ENCODE measurements at places on chromosomes 4 and X.

DNA sequence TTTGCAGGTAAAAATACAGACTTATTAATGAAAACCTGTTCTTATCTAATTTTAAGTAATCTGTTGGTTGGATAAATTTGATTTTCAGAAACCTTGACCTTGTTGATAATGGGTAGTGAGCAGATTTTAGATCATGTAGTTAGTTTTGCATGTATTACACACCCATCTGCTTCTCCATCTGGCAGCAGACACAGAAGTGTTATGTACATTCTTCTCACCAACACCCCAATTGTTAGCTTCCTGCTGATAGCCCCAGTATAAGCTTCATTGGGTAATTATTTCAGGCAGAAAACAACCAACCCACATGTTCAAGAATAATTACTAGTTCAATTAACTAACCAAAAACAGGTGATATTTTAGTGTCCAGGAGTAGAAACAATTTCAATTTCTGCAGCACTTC, 1740.5 kb upstream of the AGA start:
- no peak for DNase-seq

DNA sequence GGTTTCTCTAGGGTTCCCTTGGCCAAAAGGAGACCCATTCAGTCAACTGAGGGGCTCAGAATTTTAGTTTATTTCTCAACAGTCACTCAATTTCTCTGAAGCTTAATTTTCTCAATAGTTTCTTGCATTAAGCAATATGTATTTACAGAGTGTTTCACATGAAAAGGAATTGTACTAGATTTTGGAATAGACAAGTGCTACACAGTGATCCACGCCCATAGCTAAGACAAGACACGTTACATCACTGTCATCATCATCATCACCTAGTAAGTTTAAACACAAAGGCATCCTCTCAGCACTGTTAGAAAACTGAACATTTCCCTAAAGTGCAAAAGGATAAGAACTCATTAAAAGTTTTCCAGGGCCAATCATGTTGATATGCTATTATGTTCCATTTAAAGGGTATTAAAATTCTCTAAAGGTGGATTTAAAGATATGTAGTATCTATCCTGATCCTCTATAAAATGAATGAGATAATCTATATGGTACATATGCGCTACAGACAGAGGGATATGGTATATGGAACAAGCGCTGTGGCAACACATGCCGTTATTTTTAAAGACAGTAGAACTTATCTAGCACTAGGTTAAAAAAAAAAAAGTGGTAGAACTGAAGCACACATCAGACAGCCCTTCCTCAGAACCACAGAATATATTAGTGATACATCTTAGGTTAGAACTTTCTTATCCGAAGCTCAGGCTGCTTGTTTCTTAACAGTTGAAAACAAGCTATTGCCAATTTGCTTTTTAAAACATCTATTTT, 12.1 kb downstream of the PPA2 start:
- DNase-seq, result no peak

GRCh38 chrX:114798907-114799306, 215.0 kb downstream of the HTR2C start:
- DNase-seq, result no peak

DNA sequence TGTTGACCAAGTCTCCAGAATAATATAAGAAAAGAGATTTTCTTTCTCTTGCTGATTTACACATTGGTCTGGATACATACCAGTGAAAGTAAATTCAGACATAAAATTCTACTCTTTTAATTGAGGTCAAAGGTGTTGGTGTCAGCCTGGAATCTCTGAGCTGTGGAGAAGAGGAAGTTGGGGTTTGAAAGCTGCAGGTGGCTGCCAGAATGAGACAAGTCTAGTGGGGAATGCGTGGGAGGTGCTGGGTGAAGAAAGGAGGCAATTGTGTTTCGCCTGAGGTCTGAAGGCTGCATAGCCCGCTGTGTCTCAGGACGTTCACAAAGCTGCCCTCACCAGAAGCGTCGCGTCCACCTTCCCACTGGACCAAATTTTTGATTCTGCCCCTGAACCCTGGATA, 31.2 kb downstream of the PHEX start:
- no peak for DNase-seq

GRCh38 chrX:43313035-43313434, 343.1 kb upstream of the MAOA start:
- no peak for DNase-seq

DNA sequence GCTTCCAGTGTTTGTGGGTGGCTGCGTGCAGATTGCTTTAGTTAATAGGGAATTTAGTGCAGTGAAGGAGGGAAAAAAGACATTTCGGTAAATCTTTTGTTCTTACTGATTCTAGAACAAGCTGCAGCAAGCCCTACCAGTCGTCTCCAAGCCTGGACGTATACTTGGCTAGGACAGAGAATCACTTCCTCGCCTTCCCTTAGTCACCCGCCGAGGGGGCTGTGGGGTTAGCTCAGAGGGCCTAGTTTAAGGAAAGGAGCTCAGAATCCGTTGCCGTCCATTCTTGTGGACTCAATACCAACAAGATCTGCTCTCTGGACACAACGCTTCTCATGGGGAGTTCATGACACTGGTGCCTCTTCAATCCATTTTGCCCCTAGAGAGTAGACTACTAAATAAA, 36.3 kb upstream of the FAT1 start:
- no peak for DNase-seq

All from activated CD4-positive, alpha-beta T cell treated with anti-CD3 and anti-CD28 coated beads, Interleukin-2, amount 50 U/mL, for 1 hour (primary cell).